Cortex of kidney (tissue), 1 donor: ENCODE measurements at places on chromosomes 5 and 9.

DNA sequence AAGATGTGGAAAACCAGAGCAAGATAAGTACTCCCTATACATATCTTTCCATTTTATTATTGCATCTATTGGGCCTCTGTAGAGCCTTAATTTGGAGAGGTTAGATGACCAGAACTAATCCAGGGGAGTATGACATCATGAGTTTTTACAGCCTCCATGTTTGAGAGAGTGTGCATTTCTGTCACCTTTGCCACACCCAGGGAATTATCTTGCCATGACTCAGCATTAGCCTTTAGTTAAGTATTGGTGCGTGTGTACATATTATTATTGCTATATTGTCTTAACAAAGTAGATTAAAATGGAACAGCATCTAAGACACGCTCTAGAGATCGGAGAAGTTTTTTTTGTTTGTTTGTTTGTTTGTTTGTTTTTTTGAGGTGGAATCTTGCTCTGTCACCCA, 27.6 kb downstream of the DIMT1 start:
- DNase-seq: no peak

GRCh38 chr5:110324876-110325275, 401.6 kb downstream of the TMEM232 start:
- no peak for DNase-seq

DNA sequence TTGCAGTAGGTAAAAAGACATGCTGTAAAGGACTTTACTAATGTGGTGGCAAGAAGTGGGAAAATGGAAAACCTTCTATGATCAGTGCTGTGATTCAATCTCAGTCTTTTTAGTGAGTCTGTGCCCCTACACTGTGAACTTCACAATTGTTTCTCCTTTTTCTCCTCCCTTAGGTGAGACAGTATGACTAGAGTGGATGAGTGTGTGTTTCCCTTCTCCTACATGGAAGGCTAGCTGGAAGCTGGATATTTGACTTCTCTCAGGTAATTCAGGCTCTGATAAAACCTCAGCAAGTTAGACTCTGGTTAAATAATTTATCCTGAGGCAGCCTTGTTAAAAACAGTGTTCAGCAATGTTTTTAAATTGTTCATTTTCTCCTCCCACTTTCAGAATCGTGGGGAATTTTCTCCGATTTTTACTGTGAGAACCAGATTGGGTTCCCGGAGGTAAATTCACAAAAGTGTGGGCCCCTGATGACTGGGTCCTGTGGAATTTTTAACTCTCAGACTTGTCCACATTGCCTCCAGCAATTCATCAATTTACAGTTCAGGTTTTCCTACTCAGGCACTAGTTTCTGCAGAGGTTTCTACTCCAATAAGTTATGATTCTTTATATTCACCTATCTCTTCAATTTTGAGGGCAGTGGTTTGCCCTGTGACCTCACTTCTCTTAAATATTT, 149.1 kb upstream of the PIK3R1 start:
- DNase-seq: no peak

GRCh38 chr5:118126159-118126558, 862.2 kb downstream of the DTWD2 start:
- DNase-seq: no peak

GRCh38 chr5:144680711-144681110, 510.0 kb downstream of the KCTD16 start:
- no peak for DNase-seq

DNA sequence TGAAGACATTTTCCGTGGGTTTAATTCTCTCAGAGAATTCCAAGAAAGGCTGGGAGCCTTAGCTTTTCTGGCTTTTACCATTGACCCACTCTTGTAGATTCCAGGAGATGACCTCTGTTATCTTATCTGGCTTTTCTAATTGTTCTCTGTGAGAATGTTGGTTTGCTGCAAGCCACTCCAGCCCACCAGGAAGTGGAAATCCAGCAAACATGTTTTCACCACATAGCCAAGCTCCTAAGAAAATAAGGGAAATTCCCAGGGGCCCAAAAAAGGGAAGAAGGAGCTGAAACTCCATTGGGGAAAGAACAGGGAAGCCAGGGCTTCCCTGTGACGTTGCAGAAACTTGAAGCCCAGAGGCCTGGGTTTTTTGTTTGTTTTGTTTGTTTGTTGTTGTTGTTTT, 19.7 kb downstream of the GPR107 start:
- no peak for DNase-seq

- no peak for DNase-seq
These were observed 13.9 kb downstream of the PCDH12 start for GRCh38 chr5:141944076-141944475.

- DNase-seq: no peak
These were observed 130.2 kb downstream of the TLE1 start for GRCh38 chr9:81559197-81559596.

DNA sequence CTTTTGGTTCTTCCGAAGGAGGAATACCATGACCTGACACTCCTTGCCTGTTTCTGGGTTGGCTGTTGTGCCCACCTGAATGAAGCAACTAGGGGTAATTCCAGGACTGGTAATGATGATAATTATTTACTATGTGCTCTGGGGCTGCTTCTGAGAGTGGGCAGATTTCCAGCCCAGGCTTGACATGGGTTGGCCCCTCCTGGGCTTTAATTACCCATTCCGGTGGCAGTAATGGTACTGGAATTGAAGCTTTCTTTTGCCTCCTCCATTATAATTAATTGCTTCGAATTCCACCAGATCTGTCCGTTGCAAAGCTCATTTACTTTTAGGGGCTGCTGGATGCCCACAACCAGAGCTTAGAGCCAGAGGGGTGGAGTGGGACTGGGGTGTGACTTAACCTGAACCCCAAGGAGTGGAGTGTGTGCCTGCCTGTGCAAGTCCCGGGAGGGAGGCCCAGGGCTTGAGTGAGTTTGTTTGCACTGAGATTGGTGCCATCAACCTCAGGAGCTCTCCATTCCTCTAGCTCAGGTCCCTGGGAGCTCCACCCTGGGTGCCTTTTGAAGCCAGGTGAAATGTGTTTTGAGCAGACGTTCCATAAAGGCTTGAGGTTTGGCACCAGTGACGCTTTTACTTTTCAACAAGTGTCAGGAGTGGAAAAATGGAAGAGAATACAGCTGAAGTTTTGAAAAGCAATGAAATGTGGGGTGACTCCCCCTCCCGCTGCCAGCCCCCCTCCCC, 214.6 kb downstream of the PDZD2 start:
- no peak for DNase-seq

- no peak for DNase-seq
These were observed 15.6 kb downstream of the CIZ1 start for GRCh38 chr9:128175726-128176125.

DNA sequence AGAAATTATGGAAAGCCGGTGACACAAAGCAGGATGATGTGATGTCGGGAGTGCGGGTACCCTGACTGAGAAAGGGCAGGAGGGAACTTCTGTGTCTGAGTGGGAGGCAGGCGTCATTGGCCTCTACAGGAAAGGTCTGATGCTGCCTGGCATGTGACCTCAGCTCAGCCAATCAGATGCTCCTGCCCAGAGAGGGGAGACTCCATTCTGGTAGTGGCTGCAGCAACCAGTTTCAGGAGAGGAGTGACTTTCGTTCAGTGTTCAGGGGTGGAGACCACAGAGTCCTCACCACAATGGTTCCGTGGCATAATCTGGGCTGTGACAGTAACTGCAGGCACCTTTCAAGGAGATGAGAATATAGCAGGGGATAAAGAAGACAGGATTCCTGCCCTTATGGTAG, 6.7 kb upstream of the SFXN1 start:
- no peak for DNase-seq

- DNase-seq: no peak
These were observed 53.4 kb downstream of the ROR2 start for GRCh38 chr9:91896513-91897121.

- DNase-seq: no peak
These were observed 40.6 kb upstream of the OLFM1 start for GRCh38 chr9:135046739-135047350.

DNA sequence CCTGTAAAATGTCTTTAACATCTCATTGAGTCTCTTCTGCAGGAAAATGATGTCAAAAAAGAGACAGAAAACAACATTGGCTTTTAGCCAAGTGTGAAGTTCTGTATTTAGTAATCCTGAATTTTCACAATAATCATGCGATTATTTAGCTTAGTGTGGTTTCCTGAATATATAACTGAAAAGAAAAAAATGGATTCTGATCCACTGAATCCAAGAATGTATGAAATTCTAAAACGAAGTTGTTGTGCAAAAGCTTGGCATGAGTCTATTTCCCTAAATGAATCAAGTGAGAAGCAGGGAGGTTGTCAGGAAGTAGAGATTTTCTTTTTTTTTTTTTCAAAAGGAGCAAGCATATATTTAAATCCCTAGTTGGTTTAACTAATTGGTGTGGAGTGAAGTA, 145.9 kb upstream of the CDH6 start:
- no peak for DNase-seq

DNA sequence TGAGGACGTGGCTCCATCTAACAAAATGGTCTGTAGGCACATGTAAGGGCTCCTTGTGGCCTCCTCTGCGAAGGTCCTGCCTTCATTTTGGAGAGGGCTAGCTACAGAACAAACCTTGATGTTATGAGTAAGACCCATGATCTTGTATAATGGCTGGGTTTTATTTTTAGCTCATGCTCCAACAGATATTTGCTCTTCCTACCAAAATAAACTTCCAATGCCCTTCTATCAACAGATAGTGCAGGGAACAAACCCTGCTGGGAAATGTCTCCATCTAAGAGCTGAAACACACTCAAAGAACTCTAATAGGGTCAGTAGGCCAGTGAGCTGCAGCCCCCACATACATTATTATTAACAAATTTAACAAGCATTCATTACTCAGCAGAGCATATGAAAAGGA, 189.5 kb downstream of the LURAP1L start:
- DNase-seq: no peak

GRCh38 chr9:14293801-14294200, 20.1 kb downstream of the NFIB start:
- no peak for DNase-seq

GRCh38 chr5:170067574-170068170, 38.0 kb upstream of the FOXI1 start:
- no peak for DNase-seq

GRCh38 chr9:113056191-113057106, at the start of gene ZFP37:
ZFP37 (minus strand) TSS chr9:113056724; CDS start chr9:113056688, 36 bp downstream.
- peak; percentile 61 for DNase-seq

DNA sequence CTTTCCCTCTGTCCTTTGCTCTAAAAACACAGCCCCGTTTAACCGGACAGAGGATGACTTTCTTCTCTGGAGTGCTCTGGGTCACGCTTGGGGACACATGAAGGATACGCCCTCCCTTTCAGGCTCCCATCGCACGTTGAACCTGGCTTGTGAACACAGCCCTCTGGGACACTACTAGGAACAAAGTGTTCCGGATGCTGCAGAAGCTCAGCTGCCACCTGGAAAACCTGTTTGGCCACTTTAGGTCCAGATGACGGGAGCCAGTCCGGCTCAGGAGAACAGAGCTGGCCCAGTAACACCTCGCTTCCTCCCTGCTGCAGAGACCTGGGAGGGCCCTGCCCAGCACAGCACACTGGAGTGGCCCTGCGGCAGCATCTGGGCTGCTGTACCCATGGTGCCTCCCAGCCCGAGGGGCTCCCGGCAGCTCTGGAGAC, 60.1 kb downstream of the GADD45G start:
- no peak for DNase-seq

GRCh38 chr5:15639288-15639687, 139.3 kb downstream of the FBXL7 start:
- DNase-seq: no peak

- DNase-seq: no peak
These were observed 330.1 kb downstream of the ADAMTS6 start for GRCh38 chr5:65151614-65152013.

- DNase-seq: no peak
These were observed 28.3 kb downstream of the ARHGEF28 start for GRCh38 chr5:73654171-73654811.

- no peak for DNase-seq
These were observed 9.1 kb upstream of the RFK start for GRCh38 chr9:76403352-76403751.

GRCh38 chr5:172707285-172708182, 63.5 kb downstream of the DUSP1 start:
- no peak for DNase-seq

DNA sequence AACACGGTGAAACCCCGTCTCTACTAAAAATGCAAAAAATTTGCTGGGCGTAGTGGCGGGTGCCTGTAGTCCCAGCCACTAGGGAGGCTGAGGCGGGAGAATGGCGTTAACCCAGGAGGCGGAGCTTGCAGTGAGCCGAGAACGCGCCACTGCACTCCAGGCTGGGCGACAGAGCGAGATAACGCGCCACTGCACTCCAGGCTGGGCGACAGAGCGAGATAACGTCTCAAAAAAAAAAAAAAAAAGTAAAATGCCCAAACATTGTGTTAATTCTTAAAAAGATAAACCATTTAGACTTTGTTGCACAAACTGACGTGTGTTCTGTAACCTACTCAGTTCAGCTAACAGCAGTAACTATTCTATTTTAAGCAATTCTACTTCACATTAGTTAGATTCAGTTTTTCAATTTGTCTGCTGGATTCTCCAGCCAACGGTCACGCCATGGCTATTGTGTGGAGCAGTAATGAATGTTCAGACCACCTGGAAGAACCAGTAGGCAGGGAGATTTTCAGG, 119.3 kb upstream of the MAN2A1 start:
- no peak for DNase-seq

DNA sequence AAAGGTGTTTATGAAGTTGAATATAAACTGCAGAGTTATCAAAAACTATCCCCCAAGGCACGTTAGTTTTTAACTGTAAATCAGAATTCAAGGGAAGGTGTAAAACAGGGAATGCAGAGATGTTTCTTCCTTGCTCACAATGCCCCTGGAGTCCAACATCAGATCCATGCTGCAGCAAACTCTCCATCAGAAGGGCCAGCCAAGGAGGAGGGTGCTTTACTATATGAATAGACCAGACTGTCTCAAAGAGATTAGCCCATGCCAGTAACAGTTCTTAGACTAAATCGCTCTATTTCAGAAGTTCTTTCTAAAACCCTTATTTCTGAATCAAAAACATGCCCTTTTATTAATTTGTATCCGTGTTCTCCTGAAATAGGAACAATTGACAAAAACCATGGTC, 362.8 kb upstream of the RPS23 start:
- DNase-seq: no peak
